H9 (cell line): ENCODE measurements at places on chromosomes 12 and 14. TPM values are rescaled to one million over a fixed set of nuclear protein-coding genes. Genes with fewer than 3 reads are reported as not detected.

GRCh38 chr12:26452511-26452910 lies 257.1 kb downstream of the SSPN start:
- H3K4me3 ChIP-seq: no peak overlapping the region
- no peak overlapping the region for H3K27ac ChIP-seq
- H3K36me3 ChIP-seq: no peaks in the 10 kb centered on the region
- DNase-seq: no peak
- no peaks in the 10 kb centered on the region for H3K27me3 ChIP-seq

DNA sequence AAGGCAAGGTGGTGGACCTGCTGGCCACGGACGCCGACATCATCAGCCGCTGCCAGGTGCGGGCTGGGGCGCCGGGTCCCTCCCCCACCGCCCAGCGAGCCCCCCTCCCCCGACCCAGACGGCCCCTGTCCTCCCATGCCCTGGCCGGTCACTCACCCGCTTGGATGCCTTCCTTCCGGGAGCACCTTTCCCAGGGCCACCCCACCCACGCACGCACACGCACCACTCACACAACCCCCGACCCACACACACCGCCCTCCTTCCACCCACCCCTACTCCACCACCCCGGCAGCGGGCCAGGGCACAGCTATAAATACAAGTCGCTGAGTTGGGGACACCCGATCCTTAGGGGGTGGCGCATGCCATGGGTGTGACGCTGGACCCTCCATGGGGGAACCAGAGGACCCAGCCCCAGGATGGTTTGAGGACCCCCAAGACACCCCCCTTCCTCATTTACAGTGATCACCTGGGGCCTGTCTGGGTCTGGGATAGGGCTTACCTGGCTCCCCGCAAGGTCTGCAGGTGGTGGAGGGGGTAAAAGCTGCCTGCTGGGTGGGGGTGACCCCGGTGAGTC lies 465 bp downstream of the ADSS1 start:
- DNase-seq: no peak
- peak overlapping the region; percentile 65 for H3K4me3 ChIP-seq
- no peaks in the 10 kb centered on the region; the same call in 1 of the 2 replicates for H3K27me3 ChIP-seq
- H3K27ac ChIP-seq: no peak overlapping the region
- peaks cover 6% of the 10 kb centered on the region for H3K36me3 ChIP-seq

GRCh38 chr14:89724628-89724960 lies 229.9 kb downstream of the EFCAB11 start:
- peaks cover 17% of the 10 kb centered on the region; the same call in 1 of the 2 replicates for H3K4me1 ChIP-seq
- no peak overlapping the region for H3K27ac ChIP-seq
- H3K27me3 ChIP-seq: no peaks in the 10 kb centered on the region
- no peaks in the 10 kb centered on the region for H3K36me3 ChIP-seq

GRCh38 chr12:49974231-49974675 lies 1.5 kb downstream of the AQP6 start:
- DNase-seq: peak; percentile 71
- no peaks in the 10 kb centered on the region; the same call in 1 of the 2 replicates for H3K27me3 ChIP-seq
- H3K4me1 ChIP-seq: no peaks in the 10 kb centered on the region
- no peaks in the 10 kb centered on the region for H3K36me3 ChIP-seq
- no peak overlapping the region for H3K4me3 ChIP-seq

- no peaks in the 10 kb centered on the region for H3K36me3 ChIP-seq
- DNase-seq: peak; percentile 35
- H3K4me1 ChIP-seq: no peaks in the 10 kb centered on the region
- H3K27ac ChIP-seq: no peak overlapping the region
Measured at GRCh38 chr12:43937947-43938346, 102.1 kb downstream of the TMEM117 start.

GRCh38 chr14:37580146-37580545 lies 14.9 kb downstream of the FOXA1 start:
- no peak for DNase-seq
- H3K27me3 ChIP-seq: peaks cover 35% of the 10 kb centered on the region
- H3K4me1 ChIP-seq: no peaks in the 10 kb centered on the region
- no peaks in the 10 kb centered on the region for H3K36me3 ChIP-seq
- H3K4me3 ChIP-seq: no peak overlapping the region
- H3K27ac ChIP-seq: no peak overlapping the region

GRCh38 chr12:112025808-112026375 lies 12.7 kb downstream of the ERP29 start:
- DNase-seq: no peak
- H3K4me1 ChIP-seq: no peaks in the 10 kb centered on the region
- no peak overlapping the region for H3K4me3 ChIP-seq
- H3K36me3 ChIP-seq: peaks cover 55% of the 10 kb centered on the region
- H3K27me3 ChIP-seq: no peaks in the 10 kb centered on the region

- no peaks in the 10 kb centered on the region for H3K36me3 ChIP-seq
- H3K4me1 ChIP-seq: peaks cover 9% of the 10 kb centered on the region; the same call in 1 of the 2 replicates
- peaks cover 8% of the 10 kb centered on the region; the same call in 1 of the 2 replicates for H3K27me3 ChIP-seq
- no peak for DNase-seq
- H3K27ac ChIP-seq: no peak overlapping the region
Measured at GRCh38 chr14:79285263-79285662, 926.0 kb downstream of the DIO2 start.

- H3K4me3 ChIP-seq: no peak overlapping the region
- H3K36me3 ChIP-seq: no peaks in the 10 kb centered on the region
- H3K27me3 ChIP-seq: peaks cover 72% of the 10 kb centered on the region
- no peak for DNase-seq
Measured at GRCh38 chr12:114395755-114396152, 10.2 kb downstream of the TBX5 start.

DNA sequence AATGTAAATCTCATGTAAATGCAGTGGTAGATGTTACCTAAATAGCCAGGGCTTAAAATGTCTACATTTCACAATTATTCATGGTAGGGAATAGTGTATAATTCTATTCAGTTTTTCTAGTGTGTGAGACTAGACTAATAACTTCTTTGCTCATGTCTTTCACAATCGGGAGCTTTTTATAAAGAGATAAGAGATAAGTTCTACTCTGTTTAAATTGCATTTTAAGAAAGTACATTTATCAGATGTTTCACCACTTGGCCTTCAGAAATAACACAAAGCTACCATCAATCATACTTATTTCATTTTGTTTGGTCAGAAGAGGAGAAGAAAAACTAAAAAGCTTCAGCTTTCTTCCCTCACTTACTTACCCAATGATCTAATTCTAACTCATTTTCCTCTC lies 725.5 kb upstream of the FLRT2 start:
- no peak overlapping the region for H3K27ac ChIP-seq
- no peaks in the 10 kb centered on the region for H3K4me1 ChIP-seq
- DNase-seq: no peak
- no peaks in the 10 kb centered on the region for H3K27me3 ChIP-seq
- no peak overlapping the region for H3K4me3 ChIP-seq

Gene RASSF9
- 0.04 TPM in 2 replicates for total RNA-seq

Gene GRIP1
- 16.5 and 19.5 TPM in 2 replicates for total RNA-seq

Gene ZFHX2
- total RNA-seq: 19.2 and 19.4 TPM in 2 replicates

Gene KSR2
- total RNA-seq: 1.3 and 1.4 TPM in 2 replicates

Gene NANOG
- 199 and 211 TPM in 2 replicates for total RNA-seq

Gene DBX2
- not detected in 2 replicates for total RNA-seq

Gene CLEC9A
- not detected in 2 replicates for total RNA-seq

Gene APOF
- not detected in 2 replicates for total RNA-seq
